ENCODE measurements at places on chromosomes 5 and 9.

DNA sequence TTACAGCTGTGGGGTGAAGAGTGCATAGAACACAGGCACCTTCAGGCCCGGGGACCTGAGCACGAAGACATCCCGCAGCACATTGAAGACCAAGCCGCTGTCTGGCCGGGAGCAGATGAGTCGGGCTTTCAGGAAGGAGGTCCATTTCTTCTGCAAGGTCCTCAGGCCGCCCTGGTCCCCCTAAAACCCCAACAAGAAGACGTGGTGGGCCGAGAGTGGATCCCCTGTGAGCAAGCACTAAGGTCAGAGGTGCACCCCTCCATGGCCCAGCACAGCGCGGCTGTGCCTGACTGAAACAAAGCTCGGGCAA, 70.5 kb downstream of the SECISBP2 start:
- no peak for DNase-seq

- no peak for DNase-seq
Observed at GRCh38 chr5:305050-305449, 16.5 kb upstream of the AHRR start.

- DNase-seq = no peak
Observed at GRCh38 chr9:109913461-109913810, 133.4 kb downstream of the PALM2AKAP2 start.

GRCh38 chr5:75044406-75044805, 8.0 kb downstream of the GCNT4 start:
- no peak for DNase-seq

GRCh38 chr5:143699121-143699520, 112.8 kb upstream of the HMHB1 start:
- no peak for DNase-seq

DNA sequence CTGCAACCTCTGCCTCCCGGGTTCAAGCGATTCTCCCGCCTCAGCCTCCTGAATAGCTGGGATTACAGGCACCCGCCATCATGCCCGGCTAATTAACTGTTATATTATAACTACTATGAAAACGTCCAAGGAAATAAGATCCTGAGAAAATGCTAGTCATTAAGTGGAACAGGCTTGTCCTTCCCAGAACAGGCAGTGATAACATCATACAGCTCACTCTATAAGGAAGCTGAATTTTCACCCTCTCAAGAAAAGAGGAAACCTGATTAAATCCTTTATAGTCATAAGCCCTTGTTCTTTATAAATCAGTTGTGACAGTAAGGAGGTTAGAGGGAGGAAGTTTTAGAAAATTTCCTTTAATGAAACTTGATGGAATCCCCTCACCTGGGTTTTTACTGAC, 163.9 kb upstream of the CLINT1 start:
- no peak for DNase-seq

DNA sequence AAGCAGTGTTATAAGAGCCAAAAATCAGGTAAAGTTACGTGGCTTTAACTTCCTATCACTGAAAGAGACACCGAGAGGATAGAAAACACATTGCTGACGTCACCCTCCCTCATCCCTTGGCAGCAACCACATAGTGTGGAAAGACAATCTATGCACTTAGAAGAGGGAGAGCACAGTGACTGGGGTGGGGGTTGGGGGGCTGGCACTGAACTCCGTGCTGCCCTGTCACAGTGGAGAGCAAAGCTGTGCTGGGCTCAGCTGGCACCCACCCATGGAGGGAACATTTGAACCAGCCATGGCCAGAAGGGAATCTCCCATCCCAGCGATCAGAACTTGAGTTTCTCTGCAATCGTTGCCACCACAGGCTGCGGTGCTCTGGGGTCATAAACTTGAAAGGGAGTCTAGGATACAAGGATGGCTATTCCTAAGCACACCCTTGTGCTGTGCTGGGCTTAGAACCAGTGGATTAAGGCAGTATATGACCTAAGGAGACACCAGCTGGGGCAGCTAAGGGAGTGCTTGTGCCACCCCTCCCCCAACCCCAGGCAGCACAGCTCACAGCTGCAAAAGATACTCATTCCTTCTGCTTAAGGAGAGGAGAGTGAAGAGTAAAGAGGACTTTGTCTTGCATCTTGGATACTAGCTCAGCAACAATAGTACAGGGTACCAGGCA, 73.4 kb downstream of the KIAA0825 start:
- no peak for DNase-seq

- no peak for DNase-seq
Observed at GRCh38 chr9:79123415-79123814, 448.4 kb upstream of the TLE4 start.

- DNase-seq = no peak
Observed at GRCh38 chr9:78307360-78307759, 10.4 kb downstream of the PSAT1 start.

DNA sequence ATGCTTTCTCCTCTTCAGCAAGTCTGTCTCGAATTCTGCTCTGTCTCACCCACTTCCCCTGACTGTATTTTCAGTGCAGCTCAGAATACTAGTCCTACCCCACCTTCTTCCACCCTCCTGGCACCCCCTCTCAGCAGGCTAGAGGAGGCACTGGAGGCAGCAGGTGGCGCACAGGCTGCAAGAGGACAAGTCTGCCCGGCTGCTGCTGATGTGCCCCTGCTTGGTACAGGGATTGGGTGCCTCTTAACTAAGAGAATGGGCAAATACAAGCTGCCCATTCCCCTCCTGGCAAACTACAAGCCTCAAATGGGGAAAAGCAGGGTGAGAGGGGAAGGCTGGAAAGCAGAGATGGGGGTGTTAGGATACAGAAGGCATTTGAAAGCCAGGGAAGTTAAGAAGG, 5.1 kb downstream of the TLN1 start:
- no peak for DNase-seq

GRCh38 chr5:80686757-80687156, 32.0 kb upstream of the DHFR start:
- DNase-seq = no peak

DNA sequence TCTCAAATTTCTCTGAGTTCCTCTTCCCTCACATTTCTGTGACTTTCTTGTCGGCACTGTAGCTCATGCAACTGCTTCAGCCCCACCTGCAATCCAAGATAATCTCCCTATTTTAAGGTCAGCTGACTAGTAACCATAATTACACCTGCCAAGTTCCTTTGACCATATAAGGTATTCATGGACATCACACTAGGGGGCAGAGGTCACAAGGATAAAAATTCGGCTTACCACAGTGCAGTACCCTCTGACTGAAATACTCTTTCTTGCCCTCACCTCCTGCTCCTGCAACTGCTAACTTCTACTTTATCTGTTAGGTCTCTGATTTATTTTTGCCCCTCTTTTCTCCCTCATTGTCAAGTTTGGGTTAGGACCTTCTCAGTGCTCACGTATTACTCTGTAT, 144.2 kb downstream of the GDNF start:
- DNase-seq = no peak

GRCh38 chr9:133351908-133352634, 4.1 kb downstream of the RPL7A start:
- DNase-seq = peak; percentile 48

GRCh38 chr9:6068983-6069382, 53.6 kb upstream of the RANBP6 start:
- DNase-seq = no peak

DNA sequence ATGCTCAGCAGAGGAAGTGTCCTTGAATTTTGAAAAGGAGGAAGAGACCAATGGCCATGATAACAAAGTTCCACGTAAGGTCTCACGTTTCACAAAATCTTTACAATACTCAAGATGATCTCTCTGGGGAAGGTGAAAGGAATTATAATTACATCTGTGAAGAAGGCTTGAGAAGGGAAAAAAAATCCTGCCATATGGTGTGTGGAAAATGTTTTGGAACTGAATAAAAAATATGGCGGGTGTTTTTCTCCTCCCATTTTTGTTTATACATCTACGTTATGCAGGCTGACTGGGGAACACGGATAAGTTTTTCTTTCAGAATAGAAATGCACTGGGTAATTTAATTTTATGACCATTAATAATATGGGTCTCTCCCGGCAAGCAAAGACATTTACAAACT, 425.6 kb upstream of the BRINP1 start:
- DNase-seq = no peak

- DNase-seq = no peak
Observed at GRCh38 chr9:34276772-34277171, 52.3 kb downstream of the KIF24 start.

- no peak for DNase-seq
Observed at GRCh38 chr5:73420666-73421065, 27.9 kb downstream of the FOXD1 start.

DNA sequence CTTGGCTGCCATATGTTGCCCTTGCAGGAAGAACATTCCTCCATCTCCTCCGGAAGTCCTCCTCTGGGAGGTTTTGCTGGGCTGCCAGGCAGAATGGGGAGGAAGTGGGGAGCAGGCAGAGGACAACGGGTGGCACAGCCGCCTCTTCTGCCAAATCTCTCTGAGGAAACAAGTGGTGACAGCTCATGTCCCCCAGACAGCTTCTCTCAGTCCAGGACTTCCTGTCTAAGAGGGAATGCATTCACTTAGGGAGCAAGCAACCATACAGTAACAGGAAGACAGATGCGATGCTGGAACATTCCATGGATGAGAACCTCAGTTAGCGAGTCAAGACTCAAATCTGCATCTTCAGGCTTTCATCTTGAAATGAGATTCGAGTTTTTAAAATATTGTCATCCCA, 701.0 kb downstream of the SEMA5A start:
- no peak for DNase-seq

DNA sequence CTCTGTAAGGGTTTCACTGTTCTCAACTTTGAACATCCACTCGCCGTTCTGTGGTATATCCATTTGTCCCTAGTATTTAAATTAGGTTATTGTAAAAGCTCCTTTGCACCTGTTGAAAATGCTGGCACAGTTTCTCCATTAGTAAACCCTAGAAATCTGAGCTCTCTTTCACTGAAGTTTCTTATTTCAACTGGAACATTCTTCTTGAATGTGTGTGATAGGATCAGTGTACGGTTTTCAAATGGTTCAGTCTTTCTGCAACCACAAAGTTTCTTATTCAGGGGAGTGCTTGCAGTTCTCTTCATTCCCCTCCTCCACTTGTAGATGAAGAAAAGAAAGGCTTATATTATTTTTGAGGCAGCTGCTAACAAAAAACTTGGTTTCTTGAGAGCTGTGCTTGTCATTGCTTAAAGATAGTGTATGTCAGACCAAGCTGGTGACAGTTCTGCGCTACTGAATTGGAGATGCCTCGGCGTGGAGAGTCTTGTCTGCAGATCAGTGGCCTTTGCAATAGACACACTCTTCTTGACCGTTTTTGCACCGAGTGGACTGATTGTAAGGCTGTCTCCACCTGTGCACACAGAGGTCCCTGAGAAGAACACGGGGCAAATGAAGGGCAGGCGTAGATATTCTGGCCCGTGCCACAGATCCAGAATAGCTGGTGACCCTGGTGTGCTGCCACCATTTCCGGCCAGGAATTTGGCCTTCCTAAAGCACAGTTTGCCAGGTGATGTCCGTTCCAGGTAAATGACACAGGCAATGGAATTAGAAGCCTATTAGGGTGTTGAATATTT, 102.2 kb downstream of the TRIO start:
- no peak for DNase-seq

DNA sequence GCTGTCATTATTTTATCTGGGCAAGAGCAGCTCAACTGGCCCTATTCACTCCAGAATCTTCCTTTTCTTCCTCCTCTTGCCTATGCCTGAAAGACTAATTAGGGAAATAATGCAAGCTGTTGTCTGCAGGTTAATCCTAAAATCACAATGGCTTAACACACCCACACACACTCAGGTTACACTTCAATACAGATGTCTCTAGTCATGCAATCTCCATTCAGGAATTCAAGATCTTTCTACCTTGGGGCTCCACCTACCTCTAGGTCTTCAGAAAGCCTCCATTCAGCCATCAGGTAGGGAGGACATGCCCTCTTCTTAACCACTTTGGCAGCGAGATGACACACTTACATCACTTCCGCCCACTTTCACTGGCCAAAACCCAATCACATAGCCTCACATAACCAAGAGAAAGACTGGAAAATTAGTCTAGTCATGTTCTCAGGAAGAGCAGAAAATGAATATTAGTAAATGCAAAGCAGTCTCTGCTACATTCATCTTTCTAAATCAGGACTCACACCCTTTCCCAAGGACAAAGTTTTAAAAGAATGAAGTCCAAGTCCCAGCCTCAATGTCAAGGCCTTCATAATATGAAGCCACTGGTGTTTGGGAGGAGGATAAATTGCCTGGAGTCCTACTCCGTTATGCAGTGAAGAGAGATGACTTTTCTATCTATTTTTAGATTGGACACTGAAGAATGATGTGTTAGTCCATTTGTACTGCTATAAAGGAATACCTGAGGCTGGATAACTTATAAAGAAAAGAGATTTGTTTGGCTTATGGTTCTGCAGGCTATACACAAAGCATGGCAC, 428.1 kb downstream of the EFNA5 start:
- DNase-seq = no peak

Measured in glutamatergic neuron (in vitro differentiated cells).